ENCODE measurements at places on chromosomes 16 and 17.

GRCh38 chr16:21194771-21195301, 16.5 kb downstream of the ZP2 start:
- no peak for DNase-seq

GRCh38 chr16:73056448-73056847, 8.5 kb upstream of the ZFHX3 start:
- no peak for DNase-seq

GRCh38 chr17:67440277-67441051, 63.4 kb downstream of the PITPNC1 start:
- DNase-seq: no peak

DNA sequence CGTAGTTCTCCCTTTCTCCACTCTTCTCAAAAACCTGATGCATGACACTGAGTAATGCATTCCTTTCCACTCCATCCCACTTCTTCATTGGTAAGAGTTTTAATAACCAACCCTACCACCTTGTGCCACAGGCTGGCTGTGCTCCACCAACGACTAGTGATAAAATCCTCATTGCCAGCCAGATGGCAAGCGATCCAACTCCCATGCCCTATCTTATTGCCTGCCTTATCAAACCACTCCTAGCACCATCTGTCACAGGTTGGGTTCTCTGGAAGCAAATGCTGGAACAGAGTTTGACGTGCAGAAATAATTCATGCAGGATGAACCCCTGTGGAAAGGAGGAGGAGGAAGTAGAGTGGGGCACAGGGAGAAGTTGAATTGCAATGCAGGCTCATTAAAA, 99.5 kb downstream of the CHD9NB start:
- DNase-seq: no peak

- no peak for DNase-seq
Measured at GRCh38 chr17:75468779-75469373, 12.4 kb downstream of the TMEM94 start.

Measured in activated gamma-delta T cell treated with Interleukin-2 at 50 U/mL for 16 hours (primary cell).